ENCODE measurements at places on chromosomes 3 and 15. TPM values are rescaled to one million over a fixed set of nuclear protein-coding genes. Genes with fewer than 3 reads are reported as not detected.

Gene ADAMTS7
- total RNA-seq, result 12.8 TPM

Gene IL20RB
- total RNA-seq, result 0.38 TPM

Gene XIRP1
- not detected for total RNA-seq

Gene FSD2
- total RNA-seq, result not detected

Gene C2CD4A
- total RNA-seq, result 0.28 TPM

Gene CFAP91
- total RNA-seq, result 0.85 TPM

Gene PRRT3
- total RNA-seq, result 1.2 TPM

Gene VIPR1
- 7.7 TPM for total RNA-seq

Gene CYP1A1
- 0.19 TPM for total RNA-seq

Gene CACNA2D3
- 0.85 TPM for total RNA-seq

Gene ERC2
- total RNA-seq, result under 0.01 TPM

Gene PHC3
- 25.4 TPM for total RNA-seq

Gene SH3GL3
- total RNA-seq, result not detected

Gene LRRC34
- total RNA-seq, result 2.9 TPM

Gene SMAD6
- 24.0 TPM for total RNA-seq

Gene SAMMSON
- 0.28 TPM for total RNA-seq

Gene PAQR5
- 0.58 TPM for total RNA-seq

Gene METTL6
- 38.3 TPM for total RNA-seq

Gene DUOXA2
- not detected for total RNA-seq

Gene NLGN1
- total RNA-seq, result 6.1 TPM

Gene SCAMP5
- 4.0 TPM for total RNA-seq

Gene GOLGA8T
- total RNA-seq, result 0.28 TPM

Gene PPP1R14D
- not detected for total RNA-seq

Gene ASB14
- not detected for total RNA-seq

Gene KLF13
- total RNA-seq, result 18.6 TPM

Gene COL6A5
- total RNA-seq, result not detected

Gene HYPK
- total RNA-seq, result 6.8 TPM

Gene LIPH
- 2.3 TPM for total RNA-seq

Gene GP5
- 1.1 TPM for total RNA-seq

Gene CRYGS
- total RNA-seq, result 0.77 TPM

Gene DPPA2
- not detected for total RNA-seq

Gene GOLGA6D
- not detected for total RNA-seq

Gene GOLGA8Q
- total RNA-seq, result 0.58 TPM

Gene ROPN1
- not detected for total RNA-seq

Gene COL8A1
- total RNA-seq, result 248 TPM

Gene SCN11A
- total RNA-seq, result not detected

Gene ERICH6
- under 0.01 TPM for total RNA-seq

Gene TPRA1
- total RNA-seq, result 35.7 TPM

Gene NOP10
- 266 TPM for total RNA-seq

Gene SRPRB
- 133 TPM for total RNA-seq

Gene TMC3
- 3.9 TPM for total RNA-seq

Gene LTK
- total RNA-seq, result 0.19 TPM

Gene RCN2
- 61.4 TPM for total RNA-seq

Gene PATL2
- total RNA-seq, result 0.56 TPM

Gene STRC
- 0.28 TPM for total RNA-seq

Measured in regular cardiac myocyte (primary cell).